NCI-H1092 (cell line): ENCODE measurements at places on chromosomes 5 and 9.
A peak's percentile ranks its signal among the peaks of the same experiment; 100 is the strongest.

DNA sequence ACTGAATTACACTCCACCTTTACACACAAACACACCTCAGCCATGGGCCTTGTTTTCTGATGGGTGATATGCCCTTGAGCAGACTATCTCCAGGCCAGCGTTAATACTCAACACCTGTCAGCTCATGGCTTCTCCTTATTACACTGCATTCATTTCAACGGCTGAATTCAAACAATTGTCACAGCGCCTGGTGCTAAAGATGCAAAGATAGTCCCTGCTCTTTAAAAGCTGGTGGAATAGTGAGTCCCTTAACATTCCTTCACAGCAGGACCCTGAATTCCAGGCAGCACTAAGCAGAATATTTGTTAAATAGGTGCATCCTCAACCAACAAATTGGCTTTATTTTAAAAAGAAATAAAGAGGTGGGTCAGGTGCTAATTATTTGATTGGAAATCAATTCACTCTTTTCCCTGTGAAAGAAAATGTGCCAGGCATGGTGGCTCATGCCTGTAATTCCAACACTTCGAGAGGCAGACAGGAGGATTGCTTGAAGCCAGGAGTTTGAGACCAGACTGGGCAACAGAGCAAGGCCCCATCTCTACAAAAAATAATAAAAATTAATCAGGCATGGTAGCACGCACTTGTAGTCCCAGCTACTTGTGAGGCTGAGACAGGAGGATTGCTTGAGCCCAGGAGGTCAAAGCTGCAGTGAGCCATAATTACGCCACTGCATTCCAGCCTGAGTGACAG, 155.7 kb upstream of the EFNA5 start:
- no peak for DNase-seq

DNA sequence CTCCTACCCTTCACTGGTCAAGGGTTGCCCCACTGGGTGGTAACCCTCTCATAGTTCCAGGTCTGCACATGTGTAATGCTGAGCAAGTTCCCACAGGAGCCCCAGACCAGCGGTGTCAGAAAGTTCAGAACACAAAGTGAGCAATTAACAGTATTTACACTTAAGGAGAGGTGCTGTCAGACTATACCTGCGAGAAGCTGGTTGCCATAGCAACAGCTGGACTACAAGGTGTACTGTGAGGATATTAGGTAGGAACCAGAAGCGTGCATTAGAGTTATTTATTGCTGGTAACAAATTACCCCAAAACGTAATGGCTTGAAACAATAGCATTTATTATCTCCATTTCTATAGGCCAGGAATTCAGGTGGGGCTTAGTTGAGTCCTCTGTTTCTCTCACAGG, 317.0 kb upstream of the RPS23 start:
- DNase-seq, result no peak

GRCh38 chr9:34500623-34501267, 22.0 kb downstream of the ENHO start:
- DNase-seq, result peak; percentile 64

- DNase-seq, result no peak
Measured at GRCh38 chr9:137485343-137486140, 26.4 kb upstream of the NSMF start.

DNA sequence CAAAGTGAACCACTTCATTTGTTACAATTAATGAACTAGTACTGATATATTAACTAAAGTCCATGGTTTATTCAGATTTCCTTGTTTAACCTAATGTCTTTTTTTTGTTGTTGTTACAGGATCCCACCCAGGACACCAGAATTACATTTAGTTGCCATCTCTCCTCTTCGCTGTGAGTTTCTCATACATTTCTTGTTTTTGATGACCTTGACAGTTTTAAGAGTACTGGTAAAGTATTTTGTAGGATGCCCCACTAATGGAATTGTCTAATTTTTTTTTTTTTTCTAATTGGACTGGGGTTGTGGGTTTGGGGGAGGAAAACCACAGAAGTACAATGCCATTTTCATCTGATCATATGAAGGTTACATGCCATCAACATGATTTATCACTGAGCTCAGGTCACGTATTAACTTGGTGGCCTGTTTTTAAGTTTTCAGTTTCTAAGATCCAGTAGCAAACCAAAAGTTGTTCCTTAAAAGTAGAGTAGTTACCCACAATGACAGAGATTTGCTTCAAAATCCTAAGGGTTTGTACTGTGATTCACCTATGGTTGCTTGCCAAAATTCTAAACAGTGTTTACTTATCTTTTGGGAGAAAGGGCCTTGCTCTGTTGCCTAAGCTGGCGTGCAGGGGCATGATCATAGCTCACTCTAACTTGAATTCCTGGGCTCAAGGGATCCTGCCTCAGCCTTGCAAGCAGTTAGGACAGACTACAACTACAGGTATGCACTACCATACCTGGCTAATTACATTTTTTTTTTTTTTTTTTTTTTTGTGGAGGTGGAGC, 4.5 kb upstream of the OTULIN start:
- no peak for DNase-seq

DNA sequence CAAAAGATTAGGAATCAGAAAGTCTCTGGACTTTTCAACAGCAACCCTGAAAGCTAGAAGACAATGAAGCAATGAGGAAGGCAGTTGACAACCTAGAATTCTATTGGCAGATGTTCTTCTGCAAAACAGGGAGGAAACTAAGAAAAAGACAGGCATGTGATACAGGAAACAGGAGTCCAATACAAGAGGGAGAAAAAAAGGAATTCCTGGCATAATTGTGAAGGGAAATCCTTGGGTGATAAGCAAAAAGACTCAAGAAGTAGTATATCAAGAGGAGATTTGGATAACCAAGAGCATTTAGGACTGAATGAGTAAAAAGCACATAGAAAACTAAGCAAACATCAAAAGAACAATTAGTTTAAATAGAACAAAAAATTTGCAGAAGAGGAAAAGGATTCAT, 58.6 kb downstream of the LPAR1 start:
- no peak for DNase-seq

DNA sequence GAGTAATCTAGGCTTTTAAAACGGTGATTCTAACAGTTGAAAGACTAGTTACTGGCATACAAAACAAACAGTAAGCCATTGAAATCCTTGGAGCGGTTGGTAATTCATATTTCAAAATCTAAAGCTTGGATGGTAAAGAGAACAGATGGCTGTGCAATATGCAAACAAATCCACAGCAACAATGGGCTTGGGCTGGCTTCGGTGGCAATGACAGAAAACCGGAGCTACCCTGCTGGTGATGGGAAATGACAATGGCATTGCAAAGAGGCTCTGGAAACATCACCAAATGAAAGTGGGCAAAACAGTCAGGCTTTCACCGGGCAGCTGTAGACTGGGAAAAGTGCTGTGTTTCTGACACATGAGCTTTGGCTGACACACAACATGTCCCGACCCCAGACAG, 42.2 kb downstream of the MED27 start:
- DNase-seq, result peak; percentile 80

- no peak for DNase-seq
Measured at GRCh38 chr5:59583151-59583809, 310.2 kb downstream of the PDE4D start.

- no peak for DNase-seq
Measured at GRCh38 chr5:90484540-90484939, 9.9 kb downstream of the POLR3G start.

- DNase-seq, result no peak
Measured at GRCh38 chr5:124797665-124798087, 51.2 kb upstream of the ZNF608 start.

GRCh38 chr9:112091810-112092209, 83.3 kb downstream of the SUSD1 start:
- DNase-seq, result peak; percentile 34

- DNase-seq, result peak; percentile 60
Measured at GRCh38 chr9:137227054-137227852, at the start of gene RNF224. Gene RNF224, plus strand, starts transcription at chr9:137227502. Its CDS starts 834 bp downstream, at chr9:137228336.
